ENCODE measurements at places on chromosomes 5 and 9. TPM values are rescaled to one million over a fixed set of nuclear protein-coding genes. Genes with fewer than 3 reads are reported as not detected.

The CDH12 gene
- total RNA-seq, result not detected

- DNase-seq, result no peak
These were observed 614.7 kb downstream of the PRELID2 start for GRCh38 chr5:145220481-145220880.

The HSPB3 gene
- total RNA-seq, result not detected

GRCh38 chr9:133950629-133951111, 41.5 kb downstream of the VAV2 start:
- no peak for DNase-seq
